ENCODE measurements at places on chromosomes 1 and 21.
A peak's percentile ranks its signal among the peaks of the same experiment; 100 is the strongest.

GRCh38 chr1:221439008-221439746 lies 302.7 kb downstream of the DUSP10 start:
- DNase-seq = peak; percentile 67

- DNase-seq = peak; percentile 49
These were observed 948 bp downstream of the FBXO2 start for GRCh38 chr1:11653101-11653860.

GRCh38 chr1:206933333-206933945 lies 11.7 kb upstream of the FCMR start:
- DNase-seq = peak; percentile 86

GRCh38 chr1:33015216-33015615 lies 21.5 kb downstream of the AK2 start:
- no peak for DNase-seq

- DNase-seq = no peak
These were observed 35.3 kb downstream of the HLX start for GRCh38 chr1:220914283-220915116.

GRCh38 chr1:40383488-40384412 lies 10.2 kb downstream of the SMAP2 start:
- no peak for DNase-seq

DNA sequence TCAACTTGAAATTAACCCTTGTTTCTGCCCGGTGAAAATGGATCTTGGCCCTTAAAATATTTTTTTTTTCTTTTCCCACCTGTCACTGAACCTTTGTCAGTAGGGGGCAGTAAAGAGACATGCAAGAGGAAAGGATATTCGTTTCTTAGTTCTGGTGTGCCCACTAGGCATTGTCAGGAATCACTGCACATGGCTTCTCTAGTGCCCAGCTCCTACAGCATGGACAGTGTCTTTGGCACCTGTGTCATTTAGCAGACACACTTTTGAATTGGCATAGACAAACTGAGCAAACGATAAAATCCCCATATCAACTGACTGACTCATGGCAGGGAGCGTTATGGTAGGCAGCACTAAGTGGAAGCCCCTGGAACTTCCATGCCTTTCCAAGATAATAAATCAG lies 1048.1 kb downstream of the BRINP3 start:
- no peak for DNase-seq

- DNase-seq = no peak
These were observed 20.0 kb downstream of the CDC73 start for GRCh38 chr1:193141804-193142203.

GRCh38 chr1:87330057-87330884 lies 1.6 kb downstream of the LMO4 start:
- peak; percentile 58 for DNase-seq
